ELR (cell line): ENCODE measurements at places on chromosomes 1 and 21.
A peak's percentile ranks its signal among the peaks of the same experiment; 100 is the strongest.

GRCh38 chr1:54810153-54810942 is 9.2 kb upstream of the TTC22 start:
- peak; percentile 74 for DNase-seq

GRCh38 chr1:239816081-239816782 is 275.5 kb upstream of the FMN2 start:
- DNase-seq, result peak; percentile 90

- no peak for DNase-seq
These were observed 1.4 kb upstream of the GJC2 start for GRCh38 chr1:228148196-228148861.

DNA sequence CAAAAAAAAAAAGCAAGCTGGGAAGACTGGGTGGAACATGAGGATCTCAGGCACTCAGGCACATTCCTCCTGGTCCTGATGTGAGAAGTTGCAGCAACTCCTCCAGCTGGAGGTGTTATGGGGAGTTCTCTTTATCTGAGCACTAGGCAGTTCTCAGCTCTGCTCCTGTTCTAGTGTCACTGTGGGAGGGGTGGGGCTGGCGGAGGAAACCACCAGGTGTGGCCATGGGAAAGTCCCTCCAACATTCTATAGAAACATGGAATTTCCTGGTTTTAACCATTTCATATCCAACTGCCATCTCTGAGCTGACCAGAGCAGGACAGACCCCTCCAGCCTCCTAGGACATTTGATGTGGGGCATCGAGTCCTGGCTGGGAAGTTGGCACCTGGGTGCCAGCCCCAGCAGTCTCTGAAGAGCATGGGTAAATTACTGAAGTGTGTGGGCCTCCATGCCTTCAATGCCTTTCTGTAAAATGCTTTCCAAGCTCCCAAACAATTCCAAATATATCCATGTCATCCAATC is 804 bp upstream of the IKBKE start:
- DNase-seq, result peak; percentile 11

DNA sequence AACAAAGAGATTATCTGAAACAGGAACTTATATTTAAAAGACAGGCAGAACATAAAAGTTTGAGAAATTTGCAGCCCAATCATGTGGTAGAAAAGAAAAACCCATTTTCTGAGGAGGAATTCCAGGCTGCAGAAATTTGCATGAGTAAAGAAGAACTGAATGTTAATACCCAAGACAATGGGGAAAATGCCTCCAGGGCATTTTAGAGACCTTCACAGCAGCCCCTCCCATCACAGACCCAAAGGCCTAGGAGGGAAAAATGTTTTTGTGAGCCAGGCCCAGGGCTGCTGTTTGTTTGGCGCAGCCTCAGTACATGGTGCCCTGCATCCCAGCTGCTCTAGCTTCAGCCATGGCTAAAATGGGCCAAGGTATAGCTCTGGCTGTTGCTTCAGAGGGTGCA is 554.3 kb upstream of the CHRM3 start:
- DNase-seq, result no peak

- DNase-seq, result peak; percentile 61
These were observed 12.7 kb upstream of the C1orf167 start for GRCh38 chr1:11749203-11749689.

- no peak for DNase-seq
These were observed 574.9 kb downstream of the PTPRU start for GRCh38 chr1:29811247-29811646.

DNA sequence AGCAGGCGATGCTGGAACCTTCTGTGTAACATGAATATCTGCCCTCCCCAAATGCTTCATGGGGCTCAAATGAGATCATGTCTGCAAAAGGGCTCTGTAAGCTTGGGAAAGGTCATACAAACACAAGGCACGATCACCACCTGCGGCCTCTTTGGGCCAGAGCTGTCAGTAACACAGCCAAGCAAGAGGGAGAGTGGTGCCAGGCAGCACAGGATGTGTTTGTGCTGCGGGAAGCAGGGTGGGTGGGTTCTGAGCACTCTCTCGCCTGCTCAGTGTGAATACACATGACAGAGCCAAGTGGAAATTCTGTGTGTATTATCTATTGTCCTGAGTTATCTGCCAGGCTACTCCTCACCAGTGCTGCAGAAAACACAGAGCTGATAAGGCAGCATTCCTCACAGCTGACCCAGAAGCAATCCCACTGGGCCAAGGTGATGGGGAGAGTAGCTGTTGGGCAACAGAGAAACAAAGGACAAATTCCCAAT is 101.2 kb downstream of the LAMC2 start:
- DNase-seq, result no peak

DNA sequence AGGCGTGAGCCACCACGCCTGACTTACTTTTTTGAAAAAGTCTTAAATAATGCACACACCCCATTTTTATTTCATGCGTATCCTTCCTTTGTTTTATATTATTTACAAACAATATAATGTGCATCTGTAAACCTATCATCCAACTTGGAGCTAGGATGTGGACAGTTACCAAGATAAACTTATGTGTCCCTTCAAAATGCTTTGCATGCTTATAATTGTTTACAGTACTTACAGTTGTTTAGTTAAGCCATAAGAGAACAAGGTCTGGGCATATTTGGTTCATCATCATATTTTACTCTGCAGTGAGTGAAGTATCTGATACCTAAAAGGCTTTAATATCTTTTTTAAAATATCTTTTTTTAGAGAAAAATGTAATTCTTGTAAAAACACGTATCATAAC is 16.1 kb upstream of the HMGN1 start:
- no peak for DNase-seq
